ENCODE measurements at places on chromosomes 12 and 14.

DNA sequence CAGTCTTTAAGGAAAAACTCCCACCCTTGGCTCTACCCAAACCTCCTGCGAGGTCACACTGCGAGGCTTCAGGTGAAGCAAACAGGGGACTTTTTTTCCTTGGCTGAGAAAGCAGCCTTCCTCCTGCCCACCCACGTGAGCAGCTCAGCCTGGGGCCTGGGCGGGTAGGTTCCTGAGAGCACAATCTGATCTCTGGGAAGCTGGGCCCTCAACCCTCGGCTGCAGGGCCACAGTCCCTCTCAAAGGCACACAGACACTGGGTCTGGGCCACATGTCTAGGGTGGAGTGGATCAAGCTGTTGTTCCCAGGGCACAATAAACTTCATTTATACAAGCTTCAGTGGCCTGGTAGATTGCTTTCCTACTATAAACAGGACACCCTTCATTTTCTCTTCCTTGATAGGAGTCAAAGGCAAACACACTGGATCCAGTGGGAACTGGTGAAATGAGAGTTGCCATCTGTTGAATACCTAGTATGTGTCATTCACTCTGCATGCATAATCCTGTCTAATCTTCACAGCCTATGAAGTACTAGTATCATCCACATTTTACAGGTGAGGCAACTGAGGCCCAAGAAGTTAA is 41.3 kb upstream of the PNMA1 start:
- H3K4me3 ChIP-seq = peak overlapping the region; percentile 84
- H3K27me3 ChIP-seq = no peaks in the 10 kb centered on the region
- H3K27ac ChIP-seq = peak overlapping the region; percentile 94
- H3K36me3 ChIP-seq = peaks cover 34% of the 10 kb centered on the region

DNA sequence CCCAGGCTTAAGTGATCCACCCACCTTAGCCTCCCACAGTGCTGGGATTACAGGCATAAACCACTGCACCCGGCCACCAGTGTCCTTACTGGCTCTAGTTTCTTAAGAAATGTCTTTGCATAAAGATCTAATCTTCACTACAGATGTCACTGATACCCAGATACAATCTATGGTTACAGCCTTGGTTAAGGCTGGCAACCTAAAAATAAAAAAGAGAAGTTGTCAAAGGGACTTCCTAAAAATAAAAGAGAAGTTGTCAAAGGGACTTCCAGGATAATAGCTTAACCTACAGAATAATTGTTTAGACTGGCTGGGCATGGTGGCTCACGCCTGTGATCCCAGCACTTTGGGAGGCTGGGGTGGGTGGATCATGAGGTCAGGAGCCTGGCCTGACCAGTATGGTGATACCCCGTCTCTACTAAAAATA is 27.6 kb downstream of the ETFBKMT start:
- H3K4me1 ChIP-seq = peaks cover 3% of the 10 kb centered on the region
- no peak overlapping the region for H3K27ac ChIP-seq
- peaks cover 49% of the 10 kb centered on the region for H3K36me3 ChIP-seq
- no peaks in the 10 kb centered on the region for H3K27me3 ChIP-seq

- H3K27ac ChIP-seq = no peak overlapping the region
- no peaks in the 10 kb centered on the region for H3K27me3 ChIP-seq
- no peak overlapping the region for H3K4me3 ChIP-seq
Observed at GRCh38 chr14:38044710-38045109, 163.0 kb upstream of the SSTR1 start.

DNA sequence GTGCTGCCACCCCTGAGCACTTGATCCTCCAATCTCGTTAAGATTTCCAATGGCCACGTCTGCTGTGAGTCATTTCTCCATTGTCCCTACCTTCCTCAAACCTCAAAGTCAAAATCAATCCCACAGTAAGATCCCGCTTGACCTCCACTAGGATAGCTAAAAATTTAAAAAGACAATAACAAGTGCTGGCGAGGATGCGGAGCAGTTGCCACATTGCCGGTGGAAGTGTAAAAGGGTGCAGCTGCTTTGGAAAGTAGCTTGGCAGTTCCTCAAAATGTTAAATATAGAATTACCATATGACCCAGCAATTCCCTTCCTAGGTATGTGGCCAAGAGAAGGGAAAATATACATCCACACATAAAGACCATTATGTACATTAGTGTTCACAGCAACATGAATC is 9.5 kb upstream of the BCL7A start:
- peaks cover 4% of the 10 kb centered on the region for H3K27me3 ChIP-seq
- H3K4me3 ChIP-seq = no peak overlapping the region

DNA sequence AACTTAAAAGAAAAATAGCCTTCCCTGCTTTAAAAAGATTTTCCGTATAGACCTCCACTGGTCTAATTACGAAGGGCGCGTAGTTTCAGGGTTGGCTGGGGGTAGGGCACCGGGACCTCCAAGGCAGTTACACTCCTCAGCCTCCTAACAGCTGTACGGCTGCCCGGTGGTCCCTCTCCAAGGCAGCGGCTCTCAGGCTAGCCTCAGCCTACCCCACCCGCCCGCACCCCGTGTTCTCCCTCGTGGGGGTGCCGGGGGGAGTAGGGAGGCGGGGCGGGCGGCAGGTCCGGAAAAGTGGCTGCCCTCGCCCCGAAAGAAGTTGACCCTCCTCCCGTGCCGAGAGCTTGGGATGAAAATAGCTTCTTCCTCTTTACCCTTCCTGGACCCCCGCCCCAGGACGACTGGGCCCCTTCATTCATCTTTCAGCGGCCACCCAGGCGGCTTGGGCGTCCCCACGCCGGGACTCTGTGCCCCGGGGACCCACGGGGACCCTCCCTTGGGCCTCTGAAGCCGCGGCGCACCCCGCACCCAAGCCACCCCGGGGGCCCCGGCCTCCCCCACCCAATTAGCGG is 991 bp upstream of the RCOR1 start:
- no peaks in the 10 kb centered on the region for H3K27me3 ChIP-seq
- H3K36me3 ChIP-seq = peaks cover 14% of the 10 kb centered on the region
- H3K4me3 ChIP-seq = peak overlapping the region; percentile 80
- H3K27ac ChIP-seq = peak overlapping the region; percentile 75
- peak; percentile 47 for DNase-seq

GRCh38 chr14:75310295-75311111 is 31.9 kb downstream of the FOS start:
- H3K4me3 ChIP-seq = no peak overlapping the region
- DNase-seq = no peak
- H3K36me3 ChIP-seq = no peaks in the 10 kb centered on the region
- no peak overlapping the region for H3K27ac ChIP-seq
- peaks cover 9% of the 10 kb centered on the region for H3K4me1 ChIP-seq

GRCh38 chr12:67921286-67921685 is 68.0 kb upstream of the IFNG-AS1 start:
- H3K36me3 ChIP-seq = no peaks in the 10 kb centered on the region
- peaks cover 20% of the 10 kb centered on the region for H3K4me1 ChIP-seq
- no peak for DNase-seq
- H3K4me3 ChIP-seq = no peak overlapping the region

GRCh38 chr12:98022961-98023360 is 492.4 kb upstream of the TMPO start:
- no peak overlapping the region for H3K4me3 ChIP-seq
- H3K27ac ChIP-seq = no peak overlapping the region
- no peaks in the 10 kb centered on the region for H3K36me3 ChIP-seq

DNA sequence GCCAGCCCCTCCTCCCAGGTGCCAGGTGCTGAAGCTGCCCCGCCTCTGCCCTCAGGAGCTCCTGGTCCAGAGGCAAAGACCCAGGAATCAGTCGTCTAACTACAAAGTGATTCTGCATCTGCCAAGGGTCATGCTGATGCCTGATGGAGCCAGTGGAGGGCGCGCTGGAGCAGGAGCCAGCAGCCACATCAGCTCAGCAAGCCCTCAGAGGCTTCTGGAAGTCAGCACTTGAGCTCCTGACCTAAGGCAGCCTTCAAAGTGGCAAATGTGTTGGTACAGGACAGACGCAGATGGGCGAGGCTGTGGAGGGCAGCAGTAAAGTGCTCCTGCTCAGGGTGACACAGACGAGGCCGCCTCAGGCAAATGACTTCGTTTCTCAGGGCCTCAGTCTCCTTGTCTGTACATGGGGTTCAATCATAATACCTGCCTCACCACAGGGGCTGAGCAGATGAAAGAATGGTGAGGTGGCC is 10.9 kb downstream of the C12orf43 start:
- peak; percentile 83 for DNase-seq
- no peaks in the 10 kb centered on the region for H3K27me3 ChIP-seq
- no peak overlapping the region for H3K4me3 ChIP-seq
- H3K27ac ChIP-seq = peak overlapping the region; percentile 31

DNA sequence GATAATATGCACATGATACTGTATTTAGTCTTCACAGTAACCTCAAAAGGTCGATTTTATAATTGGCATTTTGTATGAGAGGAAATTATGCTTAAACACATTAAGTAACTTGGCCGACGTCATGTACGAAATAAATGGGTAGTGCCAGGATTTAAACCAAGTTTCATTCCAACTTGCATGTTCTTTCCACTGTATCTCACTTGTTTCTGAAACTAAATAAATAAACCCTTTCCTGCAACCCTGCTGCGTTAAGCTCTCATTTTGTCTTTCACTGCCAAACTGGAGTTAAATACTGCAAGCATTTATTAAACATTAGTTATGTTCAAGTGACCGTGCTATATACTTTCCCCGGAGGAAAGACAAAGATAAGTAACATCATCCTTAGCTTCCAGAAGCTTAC is 293.9 kb upstream of the PRKD1 start:
- H3K4me3 ChIP-seq = no peak overlapping the region
- H3K36me3 ChIP-seq = no peaks in the 10 kb centered on the region
- no peak for DNase-seq
- no peaks in the 10 kb centered on the region for H3K27me3 ChIP-seq
- no peak overlapping the region for H3K27ac ChIP-seq

- no peak overlapping the region for H3K4me3 ChIP-seq
- no peaks in the 10 kb centered on the region for H3K4me1 ChIP-seq
- DNase-seq = no peak
- no peaks in the 10 kb centered on the region for H3K36me3 ChIP-seq
Observed at GRCh38 chr12:40583743-40584142, 108.5 kb upstream of the CNTN1 start.

- H3K27ac ChIP-seq = no peak overlapping the region
- no peak overlapping the region for H3K4me3 ChIP-seq
- H3K36me3 ChIP-seq = no peaks in the 10 kb centered on the region
- no peaks in the 10 kb centered on the region for H3K27me3 ChIP-seq
- H3K4me1 ChIP-seq = no peaks in the 10 kb centered on the region
- DNase-seq = no peak
Observed at GRCh38 chr14:86012461-86012860, 482.5 kb downstream of the FLRT2 start.

- peaks cover 2% of the 10 kb centered on the region for H3K27me3 ChIP-seq
- DNase-seq = no peak
- no peak overlapping the region for H3K27ac ChIP-seq
- no peaks in the 10 kb centered on the region for H3K36me3 ChIP-seq
- no peak overlapping the region for H3K4me3 ChIP-seq
- no peaks in the 10 kb centered on the region for H3K4me1 ChIP-seq
Observed at GRCh38 chr12:95385246-95386035, 88.5 kb upstream of the METAP2 start.

- DNase-seq = no peak
- H3K36me3 ChIP-seq = peaks cover 23% of the 10 kb centered on the region
- peaks cover 53% of the 10 kb centered on the region for H3K4me1 ChIP-seq
- H3K27me3 ChIP-seq = no peaks in the 10 kb centered on the region
Observed at GRCh38 chr14:96804895-96805294, 7.7 kb downstream of the VRK1 start.

GRCh38 chr14:26855077-26855753 is 257.4 kb upstream of the NOVA1 start:
- H3K27me3 ChIP-seq = no peaks in the 10 kb centered on the region
- no peaks in the 10 kb centered on the region for H3K36me3 ChIP-seq
- DNase-seq = no peak
- H3K4me1 ChIP-seq = no peaks in the 10 kb centered on the region
- H3K27ac ChIP-seq = no peak overlapping the region

DNA sequence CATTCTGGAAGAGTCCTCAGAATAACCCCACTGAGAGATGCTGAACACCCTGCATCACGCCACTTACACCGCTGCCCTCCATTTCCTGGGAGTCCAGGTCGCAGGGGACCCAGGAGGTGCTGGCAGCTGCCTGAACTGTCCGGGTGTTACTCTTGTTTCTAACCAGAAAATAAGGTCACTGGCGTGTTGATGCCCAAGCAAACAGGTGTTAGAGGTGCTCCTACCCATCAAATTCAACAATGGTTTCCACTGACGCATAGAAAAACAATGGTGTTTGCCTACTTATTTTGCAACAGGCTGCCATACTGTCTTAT is 23.8 kb downstream of the PITPNM2 start:
- no peak overlapping the region for H3K4me3 ChIP-seq
- peaks cover 3% of the 10 kb centered on the region for H3K36me3 ChIP-seq
- H3K4me1 ChIP-seq = peaks cover 40% of the 10 kb centered on the region
- no peak for DNase-seq
- no peak overlapping the region for H3K27ac ChIP-seq

DNA sequence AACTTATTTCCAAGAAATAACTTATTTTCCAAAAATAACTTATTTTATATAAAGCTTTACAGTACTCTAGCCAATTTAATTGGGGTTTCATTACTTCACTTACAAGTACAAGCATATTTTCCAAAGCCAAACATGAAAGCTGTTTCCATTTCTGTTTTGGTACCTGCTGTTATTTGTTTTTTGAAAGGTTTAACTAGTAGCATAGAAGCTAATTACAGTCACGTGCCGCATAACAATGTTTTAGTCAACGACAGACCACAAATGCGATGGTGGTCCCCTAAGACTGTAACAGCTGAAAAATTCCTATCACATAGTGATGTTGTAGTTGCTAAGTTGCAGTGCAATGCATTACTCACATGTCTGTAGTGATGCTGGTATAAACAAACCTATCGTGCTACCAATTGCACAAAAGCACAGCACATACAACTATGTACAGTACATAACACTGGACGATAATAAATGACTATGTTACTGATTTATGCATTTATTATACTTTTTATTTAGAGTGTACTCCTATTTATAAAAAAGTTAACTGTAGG is 21.7 kb downstream of the PTPN21 start:
- H3K27ac ChIP-seq = no peak overlapping the region
- DNase-seq = no peak
- no peaks in the 10 kb centered on the region for H3K4me1 ChIP-seq
- peaks cover 7% of the 10 kb centered on the region for H3K36me3 ChIP-seq
- peaks cover 15% of the 10 kb centered on the region for H3K27me3 ChIP-seq

- H3K27ac ChIP-seq = peak overlapping the region; percentile 74
- peaks cover 31% of the 10 kb centered on the region for H3K4me1 ChIP-seq
- H3K4me3 ChIP-seq = peak overlapping the region; percentile 80
- H3K27me3 ChIP-seq = no peaks in the 10 kb centered on the region
- peak; percentile 71 for DNase-seq
Observed at GRCh38 chr12:7130701-7131501, 730 bp downstream of the CLSTN3 start.
